Body of pancreas (tissue), 4 donors: ENCODE measurements at places on chromosomes 1 and 21.

GRCh38 chr1:210412240-210412639 is 83.5 kb downstream of the HHAT start:
- H3K4me3 ChIP-seq = no peak overlapping the region
- H3K27ac ChIP-seq = no peak overlapping the region
- no peaks in the 10 kb centered on the region for H3K27me3 ChIP-seq
- DNase-seq = no peak
- H3K4me1 ChIP-seq = no peaks in the 10 kb centered on the region

- H3K4me3 ChIP-seq = no peak overlapping the region
- H3K4me1 ChIP-seq = no peaks in the 10 kb centered on the region
- H3K36me3 ChIP-seq = no peaks in the 10 kb centered on the region
- no peak for DNase-seq
- no peaks in the 10 kb centered on the region for H3K27me3 ChIP-seq
These were observed 19.4 kb downstream of the CTXND2 start for GRCh38 chr1:150906329-150906728.

GRCh38 chr1:104132382-104132973 is 382.8 kb downstream of the AMY1C start:
- H3K4me3 ChIP-seq = no peak overlapping the region
- peak; percentile 8 for DNase-seq
- H3K27me3 ChIP-seq = no peaks in the 10 kb centered on the region
- H3K27ac ChIP-seq = no peak overlapping the region

DNA sequence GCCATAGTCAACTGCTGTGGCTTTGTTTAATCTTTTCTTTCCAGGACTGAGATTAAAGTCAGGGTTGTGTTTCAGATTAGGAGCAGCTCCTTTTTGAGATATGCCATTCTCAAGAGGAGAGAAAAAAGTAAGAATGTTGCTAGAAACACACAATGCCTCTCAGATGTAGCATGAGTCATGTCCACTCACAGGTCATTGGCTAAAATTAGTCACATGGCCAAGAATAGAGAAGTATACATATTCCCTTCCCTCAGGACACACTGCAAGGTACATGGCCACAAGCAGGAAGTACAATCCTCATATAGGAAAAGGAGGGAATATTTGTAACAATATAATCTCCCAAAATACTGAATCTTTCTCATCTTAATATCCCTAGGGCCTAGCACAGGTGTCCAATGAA is 141.9 kb upstream of the PTBP2 start:
- DNase-seq = no peak
- H3K27me3 ChIP-seq = no peaks in the 10 kb centered on the region
- H3K36me3 ChIP-seq = no peaks in the 10 kb centered on the region
- no peaks in the 10 kb centered on the region for H3K4me1 ChIP-seq
- H3K27ac ChIP-seq = no peak overlapping the region
- H3K4me3 ChIP-seq = no peak overlapping the region

DNA sequence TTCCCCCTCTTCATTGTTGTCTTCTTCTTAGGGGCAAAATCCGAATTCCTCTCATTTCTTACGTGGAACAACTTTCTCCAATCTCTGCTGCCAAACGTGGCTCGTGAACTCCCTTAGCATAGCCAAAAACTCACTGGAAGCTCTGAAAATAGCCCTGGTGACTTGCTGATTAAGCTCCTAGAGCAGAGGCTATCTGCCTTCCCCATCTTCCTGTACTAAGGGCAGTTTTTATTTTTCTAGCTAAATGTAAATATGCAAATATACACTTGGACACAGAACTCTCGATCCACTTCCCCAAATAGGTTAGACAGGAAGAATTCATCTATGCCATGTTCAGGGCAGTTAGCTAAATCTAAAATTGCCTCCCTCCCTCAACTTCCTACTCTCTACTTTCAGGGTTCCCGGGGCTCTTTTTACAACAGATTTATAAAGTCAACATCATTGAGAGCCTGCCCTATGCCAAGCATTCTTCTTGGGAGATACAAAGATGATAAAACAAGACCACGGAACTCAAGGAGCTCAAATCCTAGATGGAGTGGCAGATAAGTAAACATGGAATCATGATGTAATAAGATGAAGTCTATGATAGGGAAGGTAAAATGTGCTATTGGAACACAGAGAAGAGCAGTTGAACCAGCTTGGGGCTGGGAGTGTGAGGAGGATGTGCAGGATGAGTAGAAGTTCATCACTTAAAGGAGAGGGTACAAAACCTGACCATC is 59.4 kb upstream of the FMOD start:
- H3K4me1 ChIP-seq = no peaks in the 10 kb centered on the region
- no peaks in the 10 kb centered on the region for H3K36me3 ChIP-seq
- H3K4me3 ChIP-seq = no peak overlapping the region
- no peak overlapping the region for H3K27ac ChIP-seq
- no peaks in the 10 kb centered on the region for H3K27me3 ChIP-seq

DNA sequence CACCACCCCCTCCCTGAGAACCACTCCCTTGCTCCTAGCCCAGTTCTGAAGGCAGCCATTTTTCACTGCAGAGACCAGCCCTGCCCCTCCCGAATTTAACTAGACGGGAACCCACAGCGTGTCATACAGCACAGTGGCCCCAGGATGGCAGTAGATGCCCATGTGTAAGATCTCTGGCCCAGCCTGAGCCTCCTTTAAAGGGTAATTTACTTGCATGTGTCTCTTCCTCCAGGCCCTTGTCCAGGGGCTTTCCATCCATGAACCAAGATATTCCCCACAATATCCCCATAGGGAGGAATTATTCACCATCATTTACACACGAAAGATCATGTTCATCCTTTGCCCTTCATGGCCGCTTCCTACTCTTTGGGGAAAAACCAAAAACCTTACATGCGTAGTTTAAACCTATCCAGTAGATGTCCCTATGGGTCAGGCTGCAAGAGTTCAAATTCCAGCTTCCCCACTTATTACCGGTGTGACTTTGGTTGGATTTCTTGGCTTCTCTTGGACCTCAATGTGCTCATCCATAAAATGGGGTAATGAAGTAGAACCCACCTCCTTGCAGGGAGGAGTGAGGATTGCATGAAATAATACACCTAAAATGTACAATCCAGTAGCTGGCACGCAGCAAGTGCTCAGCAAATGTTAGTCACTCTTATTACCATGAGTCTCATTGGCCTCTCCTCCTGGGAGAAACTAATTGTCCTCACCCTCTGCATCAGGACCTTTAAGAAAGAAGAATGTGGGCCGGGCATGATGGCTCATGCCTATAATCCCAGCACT is 4.0 kb upstream of the LACTBL1 start:
- DNase-seq = peak; percentile 74
- no peaks in the 10 kb centered on the region for H3K36me3 ChIP-seq
- no peak overlapping the region for H3K27ac ChIP-seq
- H3K4me3 ChIP-seq = no peak overlapping the region
- no peaks in the 10 kb centered on the region for H3K4me1 ChIP-seq
- no peaks in the 10 kb centered on the region for H3K27me3 ChIP-seq

- no peaks in the 10 kb centered on the region for H3K36me3 ChIP-seq
- peak; percentile 88 for DNase-seq
- no peak overlapping the region for H3K4me3 ChIP-seq
- peaks cover 79% of the 10 kb centered on the region for H3K4me1 ChIP-seq
These were observed 114.7 kb upstream of the IRF2BP2 start for GRCh38 chr1:234724516-234725176.

- H3K4me1 ChIP-seq = no peaks in the 10 kb centered on the region
- no peaks in the 10 kb centered on the region for H3K36me3 ChIP-seq
- H3K4me3 ChIP-seq = no peak overlapping the region
- no peak overlapping the region for H3K27ac ChIP-seq
- H3K27me3 ChIP-seq = no peaks in the 10 kb centered on the region
These were observed 114.1 kb downstream of the CSMD2 start for GRCh38 chr1:34050709-34051485.

DNA sequence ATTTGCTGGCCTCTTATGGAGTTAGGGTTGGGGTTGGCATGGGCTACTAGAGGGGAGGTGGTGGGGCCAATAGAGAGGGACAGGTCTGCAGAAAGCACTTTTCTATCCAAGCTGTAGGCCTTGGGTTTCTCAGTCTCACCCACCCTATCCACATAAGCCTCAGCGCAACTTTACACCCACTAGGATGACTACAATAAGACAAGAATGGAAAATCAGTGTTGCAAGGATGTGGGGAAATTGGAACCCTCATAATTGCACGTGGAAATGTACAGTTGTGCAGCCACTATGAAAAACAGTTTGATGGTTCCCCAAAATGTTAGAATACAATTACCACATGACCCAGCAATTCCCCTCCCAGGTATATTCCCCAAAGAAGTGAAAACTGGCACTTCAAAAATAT is 14.0 kb upstream of the GSTM4 start:
- H3K4me1 ChIP-seq = peaks cover 7% of the 10 kb centered on the region
- no peaks in the 10 kb centered on the region for H3K36me3 ChIP-seq
- no peaks in the 10 kb centered on the region for H3K27me3 ChIP-seq
- no peak overlapping the region for H3K27ac ChIP-seq
- H3K4me3 ChIP-seq = no peak overlapping the region
- DNase-seq = no peak

GRCh38 chr1:41518471-41518870 is 34.0 kb upstream of the EDN2 start:
- H3K4me1 ChIP-seq = peaks cover 48% of the 10 kb centered on the region
- H3K27me3 ChIP-seq = no peaks in the 10 kb centered on the region
- no peaks in the 10 kb centered on the region for H3K36me3 ChIP-seq
- no peak overlapping the region for H3K4me3 ChIP-seq
- peak; percentile 75 for DNase-seq

DNA sequence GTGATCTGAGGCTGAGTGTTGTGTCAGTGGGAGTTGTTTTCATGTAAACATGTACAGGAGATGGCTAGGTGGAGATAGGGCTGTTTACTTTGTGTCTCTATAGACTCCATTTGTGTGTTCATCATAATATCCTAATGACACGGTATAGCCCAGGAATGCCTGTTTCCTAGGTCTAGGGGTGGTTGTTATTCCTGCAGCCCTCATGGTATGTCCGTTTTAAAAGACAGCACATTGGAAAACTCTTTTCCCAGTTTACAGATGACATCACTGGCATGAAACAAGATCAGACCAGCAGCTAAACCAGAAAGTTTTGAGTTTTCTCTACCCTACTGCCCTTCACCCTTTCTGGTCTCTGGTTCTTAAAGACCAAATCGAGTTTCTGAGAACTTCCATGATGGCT is 227.3 kb upstream of the TMEM51 start:
- no peak overlapping the region for H3K27ac ChIP-seq
- no peaks in the 10 kb centered on the region for H3K27me3 ChIP-seq
- H3K4me3 ChIP-seq = no peak overlapping the region
- no peaks in the 10 kb centered on the region for H3K36me3 ChIP-seq
- H3K4me1 ChIP-seq = peaks cover 11% of the 10 kb centered on the region

DNA sequence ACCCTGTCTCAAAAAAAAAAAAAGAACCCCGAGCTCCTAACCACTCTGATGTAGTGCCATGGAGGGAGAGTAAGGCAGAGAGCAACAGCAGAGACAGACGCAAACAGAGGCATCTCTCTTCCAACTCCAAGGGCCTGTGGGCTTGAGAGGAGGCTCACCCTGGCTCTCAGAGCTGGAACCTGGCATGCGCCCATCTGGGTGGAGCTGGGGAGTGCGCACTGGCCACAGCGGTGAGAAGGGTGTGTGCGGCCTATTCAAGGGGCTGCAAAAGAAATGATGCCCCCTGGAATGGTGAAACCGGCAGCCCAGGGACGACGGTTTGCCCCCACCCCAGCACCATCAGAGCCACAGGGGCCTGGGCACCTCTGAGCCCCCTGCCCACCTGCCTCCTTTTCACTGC is 17.6 kb downstream of the COL8A2 start:
- H3K27me3 ChIP-seq = no peaks in the 10 kb centered on the region
- H3K27ac ChIP-seq = no peak overlapping the region
- no peaks in the 10 kb centered on the region for H3K36me3 ChIP-seq
- DNase-seq = no peak
- no peaks in the 10 kb centered on the region for H3K4me1 ChIP-seq
- no peak overlapping the region for H3K4me3 ChIP-seq

DNA sequence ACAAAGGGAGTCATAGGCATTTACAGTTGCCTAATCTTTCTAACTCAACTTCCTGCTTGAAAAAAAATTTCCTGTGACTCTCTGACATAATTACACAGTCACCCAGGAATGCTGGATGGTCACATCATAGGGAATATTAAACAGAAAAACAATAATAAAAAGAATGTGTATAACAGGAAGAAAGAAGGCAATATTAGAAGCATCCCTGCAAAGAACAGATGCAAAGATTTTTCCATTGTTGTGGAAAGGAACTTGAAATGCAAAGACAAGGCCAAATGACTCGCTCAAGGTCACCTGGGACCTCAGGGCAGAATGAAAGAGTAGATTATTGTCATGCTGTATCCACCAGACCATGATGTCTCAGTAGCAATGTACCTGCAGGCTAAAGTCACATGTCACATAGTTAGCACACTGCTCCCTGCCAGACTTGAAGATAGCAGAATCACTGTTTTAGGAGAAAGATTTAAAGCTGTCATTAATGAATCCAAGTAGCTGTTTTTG is 184.3 kb downstream of the CYYR1 start:
- no peaks in the 10 kb centered on the region for H3K36me3 ChIP-seq
- no peaks in the 10 kb centered on the region for H3K4me1 ChIP-seq
- no peak overlapping the region for H3K4me3 ChIP-seq

- peak; percentile 29 for DNase-seq
- H3K36me3 ChIP-seq = no peaks in the 10 kb centered on the region
- H3K27me3 ChIP-seq = no peaks in the 10 kb centered on the region
- H3K4me3 ChIP-seq = no peak overlapping the region
These were observed 22.6 kb upstream of the RNF187 start for GRCh38 chr1:228464487-228464983.

GRCh38 chr1:58854576-58854975 is 70.7 kb upstream of the JUN start:
- no peak overlapping the region for H3K4me3 ChIP-seq
- H3K27ac ChIP-seq = no peak overlapping the region
- H3K27me3 ChIP-seq = no peaks in the 10 kb centered on the region
- H3K36me3 ChIP-seq = no peaks in the 10 kb centered on the region
- H3K4me1 ChIP-seq = peaks cover 41% of the 10 kb centered on the region

DNA sequence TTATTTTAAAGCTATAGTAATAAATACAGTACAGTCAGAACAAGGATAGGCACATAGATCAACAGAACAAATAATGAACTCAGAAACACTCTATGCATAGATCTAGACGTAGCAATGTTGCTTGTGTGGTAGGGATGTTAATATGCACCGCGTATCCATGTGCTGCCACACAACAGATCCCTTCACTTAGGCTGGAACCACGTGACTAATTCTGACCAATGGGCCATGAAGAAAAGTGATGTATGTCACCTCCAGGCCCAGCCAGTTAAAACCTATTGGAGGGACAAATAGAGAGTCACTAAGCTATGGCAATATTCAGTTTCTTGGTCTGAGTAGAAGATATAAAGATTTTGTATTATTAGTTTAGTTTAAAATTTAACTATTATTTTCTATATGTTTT is 91.4 kb downstream of the ADAMTS1 start:
- H3K36me3 ChIP-seq = no peaks in the 10 kb centered on the region
- no peak for DNase-seq
- no peak overlapping the region for H3K27ac ChIP-seq

GRCh38 chr1:225933072-225933471 is 7.9 kb downstream of the LEFTY2 start:
- no peaks in the 10 kb centered on the region for H3K4me1 ChIP-seq
- H3K27ac ChIP-seq = no peak overlapping the region
- no peaks in the 10 kb centered on the region for H3K27me3 ChIP-seq
- DNase-seq = no peak
